ENCODE measurements at places on chromosomes 6 and 20. TPM values are rescaled to one million over a fixed set of nuclear protein-coding genes. Genes with fewer than 3 reads are reported as not detected.
A peak's percentile ranks its signal among the peaks of the same experiment; 100 is the strongest.

- no peak for DNase-seq
Observed at GRCh38 chr6:153591159-153591558, 447.9 kb upstream of the OPRM1 start.

DNA sequence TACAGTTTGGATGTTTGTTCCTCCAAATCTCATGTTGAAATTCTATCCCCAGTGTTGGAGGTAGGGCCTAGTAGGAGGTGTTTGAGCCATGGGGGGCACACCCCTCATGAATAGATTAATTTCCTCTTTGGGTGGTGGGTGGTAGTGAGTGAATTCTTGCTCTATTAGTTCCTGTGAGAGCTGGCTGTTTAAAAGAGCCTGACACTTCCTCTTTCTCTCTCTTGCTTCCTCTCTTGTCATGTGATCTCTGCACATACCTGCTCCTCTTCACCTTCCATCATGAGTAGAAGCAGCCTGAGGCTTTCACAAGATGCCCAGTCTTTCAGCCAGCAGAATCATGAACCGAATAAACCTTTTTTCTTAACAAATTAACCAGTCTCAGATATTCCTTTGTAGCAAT, 340.2 kb upstream of the CHD6 start:
- no peak for DNase-seq

DNA sequence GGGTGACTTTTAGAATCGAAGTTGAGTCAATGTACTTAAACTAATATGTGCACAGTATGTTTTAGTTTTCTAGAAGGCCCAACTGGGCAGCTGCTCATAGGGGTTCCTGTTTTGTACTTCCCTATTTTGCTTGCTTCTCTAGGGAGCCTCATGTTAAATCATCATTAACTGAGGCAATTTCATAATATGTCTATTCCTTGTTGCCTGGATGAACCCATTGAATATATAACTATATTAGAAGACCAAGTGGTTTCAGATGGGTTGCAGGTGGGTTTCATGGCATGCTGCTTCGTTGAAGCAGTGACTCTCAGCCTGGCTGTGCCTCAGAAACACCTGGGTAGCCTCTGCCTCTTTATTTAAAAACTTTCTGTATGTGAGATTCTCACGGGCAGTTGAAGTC, 22.2 kb downstream of the CARMIL1 start:
- peak; percentile 63 for DNase-seq

- DNase-seq: no peak
Observed at GRCh38 chr20:33522256-33522820, 32.4 kb downstream of the CBFA2T2 start.

DNA sequence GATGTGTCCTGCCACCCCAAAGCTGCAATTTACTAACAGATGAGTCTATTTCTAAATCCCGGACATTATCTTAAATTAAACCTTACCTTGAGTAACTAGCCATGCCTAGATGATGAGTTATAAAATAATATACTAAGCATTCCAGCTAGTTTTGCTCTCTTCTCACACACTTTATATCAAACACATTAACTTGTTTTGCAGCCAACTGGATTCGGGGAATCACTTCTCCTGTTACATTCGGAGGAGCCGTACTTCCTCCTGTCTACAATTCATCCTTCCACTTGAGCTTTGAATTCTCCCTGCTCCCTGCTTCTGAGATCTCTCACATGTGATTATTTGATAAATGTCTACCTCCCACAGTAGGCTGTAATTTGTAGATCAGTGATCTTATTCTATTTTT, 420.1 kb downstream of the GJA1 start:
- DNase-seq: no peak

DNA sequence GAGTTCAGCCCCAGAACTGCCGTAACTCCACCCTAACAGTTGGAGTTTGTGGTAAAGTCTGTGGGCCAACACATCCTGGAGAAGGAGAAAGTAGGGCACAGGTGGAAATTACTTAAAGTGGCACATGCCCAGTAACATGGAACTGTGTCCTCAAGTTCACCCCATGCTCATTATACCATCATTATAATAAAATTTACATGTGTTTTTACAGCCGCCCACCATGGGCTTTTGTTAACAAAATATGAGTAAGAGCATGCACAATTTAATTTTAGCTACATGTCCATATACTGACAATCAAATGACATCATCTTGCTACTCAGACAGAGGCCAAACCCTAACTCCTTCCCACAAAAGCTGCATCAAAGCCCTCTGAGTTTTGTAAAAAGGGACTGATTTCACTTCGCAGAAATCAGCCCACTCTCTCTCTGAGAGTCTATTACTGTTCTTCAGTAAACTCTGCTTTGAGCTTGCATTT, 17.3 kb upstream of the ELOVL4 start:
- DNase-seq: no peak

DNA sequence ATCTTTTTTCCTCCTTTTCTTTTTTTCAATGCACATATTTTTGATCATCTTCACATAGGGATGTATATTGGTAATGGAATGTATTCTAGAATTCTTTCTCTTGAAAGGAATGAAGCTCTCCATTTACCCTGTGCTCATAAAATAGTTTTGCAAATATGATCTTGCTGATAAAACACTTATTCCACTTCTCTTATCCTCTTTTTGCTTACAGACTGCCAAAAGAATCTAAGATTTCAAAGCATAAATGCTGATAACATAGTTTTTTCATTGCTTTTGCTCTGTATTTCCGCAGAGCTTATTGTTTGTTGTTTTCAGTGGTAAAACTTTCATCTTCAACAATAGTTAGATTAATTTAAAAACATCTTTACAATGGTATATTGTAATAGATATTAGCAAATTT, 350.5 kb downstream of the PAX1 start:
- DNase-seq: no peak

DNA sequence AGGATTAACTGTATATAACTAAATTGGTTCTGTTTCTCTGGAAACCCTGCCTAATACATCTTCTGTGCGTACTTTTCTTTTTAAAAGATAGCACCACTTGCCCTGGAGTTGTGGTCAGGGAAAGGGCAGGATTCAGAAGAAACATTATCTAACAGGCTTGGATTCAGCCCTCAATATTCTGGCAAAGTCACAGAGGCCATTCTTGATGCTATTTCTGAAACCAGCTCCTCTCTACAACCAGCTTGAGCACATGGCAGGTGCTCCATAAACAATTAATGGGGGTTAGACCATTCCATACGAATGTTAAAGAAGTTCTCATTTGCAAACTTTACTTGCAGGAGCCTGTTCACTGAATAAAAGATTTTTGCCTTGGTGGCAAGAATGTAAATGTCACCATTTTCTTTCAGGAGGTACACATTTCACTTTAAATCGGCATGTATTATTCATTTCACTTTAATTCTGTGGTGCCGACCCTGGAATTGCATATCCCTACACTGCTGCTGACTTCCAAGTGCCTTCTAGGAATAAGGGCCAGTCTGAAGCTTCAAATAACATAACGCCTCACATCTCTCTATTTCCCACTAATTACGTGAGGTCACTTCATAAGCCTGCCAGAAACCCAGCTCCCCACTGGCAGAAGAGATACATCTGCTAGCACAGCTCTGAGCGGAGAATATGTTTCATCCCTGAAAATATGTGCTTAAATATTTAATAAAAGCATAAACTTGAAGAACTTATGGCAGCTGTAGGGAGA, 248.7 kb downstream of the ADGRG6 start:
- DNase-seq: no peak

DNA sequence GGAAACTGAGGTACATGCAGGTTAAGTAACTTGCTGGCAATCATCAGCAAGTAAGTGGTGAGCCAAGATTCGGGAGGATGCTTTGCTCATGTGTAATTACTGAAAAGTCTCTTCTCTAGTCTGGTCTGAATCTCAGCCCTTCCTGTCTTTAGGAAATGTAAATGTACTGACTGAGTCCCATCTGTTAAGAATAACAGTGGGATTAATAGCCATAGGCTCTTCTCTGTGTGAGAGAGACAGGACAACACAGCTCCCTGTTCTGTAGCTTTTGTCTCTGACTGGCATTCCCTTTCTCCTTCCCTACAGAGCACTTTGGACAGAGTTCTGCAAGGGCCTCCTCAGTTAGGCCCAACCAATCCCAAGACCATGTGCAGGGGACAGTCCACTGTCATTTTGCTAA, 131.3 kb upstream of the OGFRL1 start:
- no peak for DNase-seq

GRCh38 chr6:33750244-33750991, 3.7 kb upstream of the IP6K3 start:
- DNase-seq: no peak

Gene MRPL2
- 42.7 TPM for polyA plus RNA-seq

GRCh38 chr6:40755046-40755681, 168.0 kb upstream of the LRFN2 start:
- DNase-seq: no peak

- no peak for DNase-seq
Observed at GRCh38 chr6:23410439-23410838, 715.6 kb upstream of the NRSN1 start.
